Caco-2 (cell line): ENCODE measurements at places on chromosomes 16 and 17.

DNA sequence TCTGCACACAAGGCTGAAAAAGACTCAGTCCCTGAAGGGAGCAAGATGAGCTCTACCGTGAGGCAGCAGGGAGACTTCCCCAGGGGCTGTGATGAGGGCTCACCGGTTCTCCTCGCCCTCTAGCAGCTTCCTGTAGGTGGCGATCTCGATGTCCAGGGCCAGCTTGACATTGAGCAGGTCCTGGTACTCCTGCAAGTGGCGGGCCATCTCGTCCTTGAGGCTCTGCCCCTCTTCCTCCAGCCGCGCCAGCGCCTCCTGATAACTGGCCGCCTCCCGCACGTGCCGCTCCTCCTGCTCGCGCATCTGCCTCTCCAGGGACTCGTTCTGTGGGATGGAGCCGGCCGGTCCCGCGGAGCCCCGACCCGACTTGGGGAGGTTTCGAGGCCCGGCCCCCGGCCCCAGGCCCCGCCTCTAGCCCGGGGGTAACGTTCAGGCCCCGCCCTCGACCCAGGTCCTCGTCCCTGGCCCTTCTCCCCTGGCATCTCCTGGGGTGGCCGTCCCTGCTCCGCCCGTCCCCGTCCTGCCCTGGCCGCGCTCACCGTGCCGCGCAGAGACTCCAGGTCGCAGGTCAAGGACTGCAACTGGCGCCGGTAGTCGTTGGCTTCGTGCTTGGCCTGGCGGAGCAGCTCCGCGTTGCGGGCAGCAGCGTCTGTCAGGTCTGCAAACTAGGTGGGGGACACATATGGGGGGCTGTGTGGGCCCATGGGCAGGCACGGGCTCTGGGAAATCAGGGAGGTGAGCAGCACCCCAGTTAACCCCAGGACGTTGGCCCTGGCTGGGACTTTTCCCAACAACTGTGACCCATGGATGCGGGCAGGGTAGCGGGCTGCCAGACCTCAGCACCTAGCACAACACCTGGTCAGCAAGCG lies 3.9 kb downstream of the GFAP start:
- DNase-seq = peak; percentile 78

DNA sequence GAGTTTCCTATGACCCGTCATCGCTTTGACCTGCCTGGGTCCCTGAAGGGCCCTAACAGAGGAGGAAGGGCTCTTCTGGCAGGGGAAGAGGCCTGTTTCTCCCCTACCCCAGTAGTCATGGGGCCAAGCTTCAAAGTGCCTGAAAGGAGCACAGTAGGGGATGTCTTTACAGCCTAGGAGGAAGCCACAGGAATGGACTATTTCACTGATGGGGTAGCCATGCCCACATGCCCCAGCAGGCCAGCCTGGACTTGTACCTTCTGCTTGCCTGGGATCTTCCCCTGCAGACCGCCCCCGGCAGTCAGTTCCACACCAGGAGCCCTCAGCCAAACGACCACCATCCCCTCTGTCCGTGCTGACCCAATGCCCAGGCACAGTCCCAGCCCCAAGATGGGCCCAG lies 41.8 kb upstream of the PEMT start:
- no peak for DNase-seq

- DNase-seq = no peak
These were observed 535.1 kb downstream of the CDH11 start for GRCh38 chr16:64586781-64587180.

- DNase-seq = no peak
These were observed 7.6 kb upstream of the SLC47A2 start for GRCh38 chr17:19723964-19724363.

DNA sequence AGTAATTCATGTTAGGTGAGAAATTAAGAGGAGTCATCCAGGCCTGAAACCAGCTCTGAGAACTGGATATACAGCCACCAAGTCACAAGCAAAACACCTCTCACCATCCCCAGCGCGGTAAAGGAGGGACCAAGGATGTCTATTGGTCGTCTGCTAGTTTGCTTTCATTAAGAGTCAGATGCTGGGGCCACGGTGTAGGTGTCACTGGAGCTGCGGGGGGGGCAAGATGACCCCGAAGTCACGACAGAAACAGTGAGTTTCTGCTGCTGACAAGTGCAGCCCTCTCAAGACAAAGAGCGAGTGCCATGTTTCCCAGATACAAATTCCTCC lies 790 bp downstream of the NCBP3 start:
- no peak for DNase-seq
